ENCODE measurements at places on chromosomes 7 and 10.

GRCh38 chr10:109974504-109975191 is 33.1 kb upstream of the ADD3 start:
- DNase-seq = no peak

- no peak for DNase-seq
These were observed 39.4 kb upstream of the GRB10 start for GRCh38 chr7:50822110-50822509.

DNA sequence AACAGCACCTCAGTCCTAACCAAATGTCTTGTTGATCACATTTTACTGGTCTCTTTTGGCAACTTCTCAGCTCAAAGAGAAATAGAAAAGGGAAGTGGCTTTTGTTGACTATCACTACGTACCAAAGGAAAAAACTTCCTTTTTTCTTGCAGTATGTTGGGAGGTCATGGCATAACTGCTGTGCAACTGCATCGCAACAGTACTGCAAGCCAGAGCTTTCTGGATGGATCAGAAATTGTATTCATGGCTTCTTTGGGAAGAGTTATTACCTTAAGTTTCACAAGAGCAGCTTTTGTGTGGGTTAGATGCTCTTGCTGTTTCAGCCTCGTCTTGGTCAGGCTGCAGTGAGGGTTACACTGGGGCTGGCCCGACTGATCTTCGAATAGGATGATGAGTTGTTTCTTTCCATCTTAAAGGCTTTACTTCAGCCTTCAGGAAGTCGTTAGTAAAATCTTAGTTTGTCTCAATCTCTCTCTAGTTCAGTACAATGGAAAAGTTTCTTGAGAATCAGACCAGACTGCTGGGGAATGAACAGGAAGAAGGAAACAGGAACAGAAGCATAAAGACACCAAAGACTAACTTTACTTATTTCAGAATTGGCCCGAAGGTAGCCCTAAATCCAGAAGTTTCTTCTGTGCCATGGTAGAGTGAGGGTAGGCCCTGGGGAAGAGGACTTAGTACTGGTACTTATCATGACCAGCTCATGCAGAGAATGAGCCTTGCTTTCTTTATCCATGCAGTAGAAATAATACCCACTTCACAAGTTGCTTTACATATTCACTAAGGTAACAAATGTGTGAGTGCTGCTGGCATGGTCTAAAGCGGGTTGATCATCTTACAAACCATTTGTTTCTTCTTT is 153.6 kb downstream of the CELF2 start:
- no peak for DNase-seq

DNA sequence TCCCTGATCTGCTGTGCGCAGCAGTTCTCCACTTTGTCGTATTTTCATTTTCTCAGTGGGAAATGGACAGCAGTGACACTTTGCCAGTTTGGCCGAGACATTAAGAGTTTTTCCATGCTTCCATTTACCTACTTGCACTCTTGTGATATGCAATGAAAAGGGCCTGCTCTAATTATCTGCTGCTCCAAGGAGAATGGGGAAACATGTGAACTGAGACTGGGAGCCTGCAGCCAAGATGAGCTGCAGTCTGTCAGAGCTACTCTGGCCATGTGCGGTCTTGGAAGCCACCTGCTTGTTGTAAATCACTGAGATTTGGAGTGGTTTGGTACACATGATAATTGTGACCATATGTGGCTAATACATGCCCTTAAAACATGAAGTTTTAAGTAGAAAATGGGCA is 586.6 kb upstream of the POT1 start:
- DNase-seq = no peak

- no peak for DNase-seq
These were observed 10.0 kb upstream of the PCGF5 start for GRCh38 chr10:91210435-91210834.

DNA sequence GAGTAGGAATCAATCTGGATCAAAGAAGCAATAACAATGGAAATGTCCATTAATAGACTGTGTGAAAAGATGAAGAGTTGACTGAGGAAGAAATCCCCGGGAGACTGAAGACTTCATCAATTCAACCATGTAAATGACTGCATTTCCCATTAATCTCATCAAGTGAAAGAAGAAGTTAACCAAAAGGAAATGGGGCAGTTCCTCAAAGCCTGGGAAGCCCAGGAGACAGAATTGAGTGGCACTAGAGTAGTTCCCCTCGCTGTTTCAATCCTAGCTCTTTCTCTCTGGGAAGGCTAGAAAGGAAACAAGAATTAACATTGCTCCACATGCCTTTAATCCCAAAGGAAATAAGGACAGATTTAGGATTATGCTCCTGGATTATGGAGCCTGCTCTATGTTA is 4.8 kb upstream of the OR6V1 start:
- no peak for DNase-seq

- no peak for DNase-seq
These were observed 90.7 kb downstream of the MKI67 start for GRCh38 chr10:128035557-128035973.

GRCh38 chr10:25493122-25493893 is 318.5 kb downstream of the GPR158 start:
- DNase-seq = no peak

GRCh38 chr7:50397320-50397970 is 52.7 kb downstream of the FIGNL1 start:
- no peak for DNase-seq

- no peak for DNase-seq
These were observed 2.0 kb downstream of the SUN1 start for GRCh38 chr7:834277-834676.

DNA sequence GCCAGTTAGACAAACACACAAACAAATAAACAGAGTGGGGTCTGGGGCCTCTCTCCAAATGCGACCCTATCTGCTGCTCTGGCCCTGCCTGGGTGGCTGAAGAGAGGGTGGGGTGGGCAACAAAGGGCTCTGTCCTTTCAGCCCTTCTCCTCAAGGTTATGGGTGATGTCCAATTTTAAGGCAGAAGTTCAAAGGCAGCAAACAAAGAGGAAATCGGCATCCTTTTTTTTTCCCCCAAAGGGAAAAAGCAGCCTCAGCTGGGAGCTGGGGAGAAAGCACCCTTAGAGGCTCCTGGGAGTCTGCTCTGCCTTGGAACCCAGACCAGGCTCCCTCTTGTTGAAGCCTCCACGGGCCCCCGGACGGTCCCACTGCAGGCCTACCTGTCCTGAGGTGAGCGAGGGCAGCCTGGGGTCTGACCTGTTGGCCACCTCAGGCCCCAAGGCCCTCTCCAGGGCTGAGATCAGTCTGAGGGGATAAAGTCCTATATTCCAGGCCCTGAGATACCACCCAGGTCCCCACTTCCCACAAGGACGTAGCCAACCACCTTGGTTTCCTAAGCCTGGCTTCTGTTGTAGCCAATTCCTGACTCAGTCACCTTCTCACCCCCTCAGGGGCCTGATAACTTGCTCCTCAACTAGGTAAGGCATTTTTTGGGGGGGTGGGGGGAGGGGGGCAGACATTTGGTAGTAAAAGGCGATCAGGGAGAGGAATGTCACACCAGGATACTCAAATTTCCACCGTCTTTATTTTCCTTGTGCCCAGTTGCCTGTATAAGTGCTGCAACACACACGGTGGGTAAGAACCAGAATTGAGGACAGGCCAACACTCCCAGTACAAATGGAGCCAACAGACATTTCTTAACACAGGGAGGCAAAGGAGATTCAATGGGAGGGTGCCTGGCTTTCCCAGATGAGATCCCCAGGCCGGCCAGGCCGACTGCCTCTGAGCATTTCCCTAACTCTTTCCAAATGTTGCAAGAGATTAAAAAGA is 4.3 kb downstream of the HOXA11 start:
- no peak for DNase-seq

GRCh38 chr10:79021948-79022499 is 46.7 kb upstream of the ZMIZ1 start:
- DNase-seq = no peak

DNA sequence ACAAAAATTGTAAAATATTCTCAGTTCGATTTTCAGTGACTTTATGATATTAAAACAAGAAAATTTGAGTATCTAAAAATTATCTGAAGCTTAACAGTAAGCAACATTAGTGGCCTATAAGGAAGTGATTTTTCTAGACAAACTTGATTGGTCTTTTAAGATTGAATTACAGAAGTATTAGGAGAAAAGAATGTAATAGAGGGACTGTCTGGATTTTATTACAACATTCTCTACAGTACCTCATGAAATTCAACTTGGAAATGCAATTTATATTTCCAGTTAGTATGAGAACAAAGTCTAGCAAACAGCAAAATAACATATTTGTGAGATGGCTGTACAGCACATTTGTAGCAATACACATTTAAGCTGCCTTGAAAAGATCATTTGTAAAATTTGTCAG is 18.8 kb downstream of the REEP3 start:
- no peak for DNase-seq

GRCh38 chr7:36153571-36154097 is 580 bp downstream of the EEPD1 start:
- DNase-seq = no peak

DNA sequence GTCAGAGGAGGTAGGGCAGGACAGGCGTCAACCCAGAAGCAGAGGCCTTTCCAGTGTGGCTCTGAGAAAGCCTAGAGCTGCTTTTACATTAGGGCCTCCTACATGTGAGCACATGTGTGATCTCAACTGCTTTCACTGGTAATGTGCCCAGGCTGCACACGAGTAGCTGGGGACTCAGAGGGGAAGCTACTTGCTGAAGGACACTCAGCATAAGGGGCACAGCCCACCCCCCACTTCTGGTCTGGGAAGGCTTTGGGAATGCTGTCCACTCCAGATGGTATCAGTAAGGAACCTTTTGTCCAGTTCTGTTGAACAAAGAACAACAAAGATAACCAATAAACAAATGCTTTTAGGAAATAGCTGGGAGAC is 18.9 kb downstream of the PRF1 start:
- DNase-seq = no peak

DNA sequence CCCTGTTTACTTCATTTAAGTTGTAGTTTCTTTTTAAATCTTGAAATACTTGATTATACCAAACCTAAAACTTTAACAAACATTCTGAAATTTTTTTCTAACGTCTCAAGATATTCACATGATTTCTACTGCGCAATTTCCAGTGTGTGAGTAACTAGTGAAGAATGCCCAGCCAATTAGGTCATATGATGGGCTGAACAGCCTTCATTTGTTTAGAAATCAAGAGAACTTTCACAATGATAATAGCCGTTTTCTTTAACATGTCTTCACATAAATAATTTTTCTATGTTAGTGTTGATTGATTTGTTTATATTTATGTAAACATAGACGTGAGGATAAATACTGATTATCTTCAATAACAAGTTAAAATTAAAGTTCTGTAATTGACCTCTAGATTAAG is 21.8 kb downstream of the STAM start:
- DNase-seq = peak; percentile 70

- DNase-seq = peak; percentile 94
These were observed 288.4 kb downstream of the SNX13 start for GRCh38 chr7:17651863-17652385.

- no peak for DNase-seq
These were observed 243.2 kb downstream of the CRPPA start for GRCh38 chr7:16178092-16178491.

DNA sequence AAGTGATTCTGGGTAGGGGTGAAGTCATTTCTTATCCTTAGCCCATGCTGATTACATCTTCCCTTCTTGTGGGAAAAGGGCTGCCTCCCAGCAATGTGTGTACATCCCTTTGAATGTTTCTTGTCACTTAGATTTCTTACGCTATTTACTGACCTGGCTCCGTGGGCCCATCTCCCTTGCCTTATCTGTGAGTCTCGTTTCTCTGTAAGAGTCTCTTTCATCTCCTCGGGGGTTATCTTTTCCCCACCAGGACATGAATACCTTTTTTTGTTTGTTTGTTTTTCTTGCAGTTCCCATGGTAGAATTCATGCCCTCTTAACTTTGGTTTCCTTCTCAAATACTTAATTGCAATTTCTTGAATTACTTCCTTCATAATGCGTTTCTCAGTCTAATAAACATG is 107.7 kb downstream of the BAMBI start:
- no peak for DNase-seq

DNA sequence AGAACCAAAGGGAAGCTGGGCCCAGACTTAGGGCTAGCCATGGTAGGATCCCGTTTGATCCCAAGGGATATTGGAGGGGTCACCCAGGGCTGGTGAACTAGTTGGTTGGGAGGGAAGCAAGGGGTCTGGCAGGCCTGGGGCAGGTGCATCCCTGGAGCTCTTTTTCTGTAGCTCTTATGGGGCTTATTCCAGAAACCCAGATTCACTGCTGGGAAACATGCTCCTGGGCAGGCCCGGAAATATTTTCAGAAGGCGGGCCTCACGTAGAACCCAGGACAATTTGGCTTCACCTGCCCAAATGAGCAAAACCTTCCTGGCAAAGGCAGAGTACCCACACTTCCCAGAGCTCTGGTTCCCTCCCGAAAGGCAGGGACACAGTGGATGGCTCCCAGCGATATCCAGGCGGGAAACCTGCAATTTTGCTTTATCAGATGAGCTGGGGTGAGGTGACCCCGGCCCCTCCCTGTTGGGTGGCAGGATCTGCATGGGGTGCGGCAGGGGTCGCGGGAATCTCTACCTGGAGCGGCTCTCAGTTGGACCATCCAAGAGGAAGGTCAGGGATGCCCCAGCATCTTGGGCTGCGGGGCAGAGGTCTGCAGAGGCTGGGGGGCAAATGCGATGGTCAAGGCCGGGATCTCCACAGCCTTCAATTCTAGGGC is 533.9 kb downstream of the TCERG1L start:
- no peak for DNase-seq

- no peak for DNase-seq
These were observed 3.5 kb downstream of the VIPR2 start for GRCh38 chr7:159141167-159141566.

GRCh38 chr10:117175901-117176534 is 21.3 kb upstream of the KCNK18 start:
- DNase-seq = peak; percentile 19

DNA sequence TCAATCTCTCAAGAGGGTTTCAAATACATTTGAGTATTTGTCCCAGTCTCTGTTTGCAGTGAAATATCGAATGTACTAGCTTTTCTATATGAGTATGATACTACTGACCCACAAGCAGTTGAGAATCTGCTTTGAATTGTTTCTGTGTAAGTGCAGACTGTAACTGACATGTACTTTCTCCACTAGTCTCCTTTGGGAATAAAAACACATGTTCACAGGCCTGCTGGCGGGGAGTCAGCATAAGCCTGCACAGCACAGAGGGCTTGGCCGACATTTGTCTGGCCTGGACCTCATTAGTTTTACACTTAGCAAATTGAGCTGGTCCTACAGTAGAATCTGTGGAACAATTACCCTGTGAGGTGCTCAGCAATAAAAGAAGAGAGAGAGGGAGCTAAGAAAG is 72.6 kb downstream of the ITGB8 start:
- DNase-seq = peak; percentile 50

- no peak for DNase-seq
These were observed 359.8 kb upstream of the LRRTM3 start for GRCh38 chr10:66565999-66566398.

DNA sequence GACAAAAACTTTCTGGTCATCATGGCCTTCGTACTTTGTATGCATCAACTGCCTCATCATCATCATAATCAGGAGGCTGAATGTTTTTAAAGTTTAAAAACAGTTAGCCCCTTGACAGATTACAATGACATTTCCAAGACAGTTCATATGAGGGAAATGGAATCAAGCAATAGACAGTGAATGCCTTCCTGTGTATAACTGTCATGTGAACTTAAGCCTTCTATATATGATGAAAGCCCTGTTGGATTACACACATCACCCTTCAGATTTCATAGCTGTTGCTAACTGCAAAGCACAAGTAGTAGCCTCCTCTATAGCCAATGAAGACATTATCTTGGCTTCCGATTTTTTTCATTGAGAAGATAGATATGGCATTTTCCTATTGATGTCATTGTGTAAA is 154.0 kb downstream of the PLXDC2 start:
- DNase-seq = no peak

- no peak for DNase-seq
These were observed 103.1 kb downstream of the INHBA start for GRCh38 chr7:41599760-41600159.
